ENCODE measurements at places on chromosomes 4 and X.
A peak's percentile ranks its signal among the peaks of the same experiment; 100 is the strongest.

- DNase-seq = peak; percentile 44
Measured at GRCh38 chrX:40471965-40472648, 108.7 kb upstream of the ATP6AP2 start.

GRCh38 chr4:22391551-22391950, 124.3 kb downstream of the ADGRA3 start:
- peak; percentile 34 for DNase-seq

- no peak for DNase-seq
Measured at GRCh38 chrX:121260596-121261240, 213.3 kb downstream of the GLUD2 start.

- no peak for DNase-seq
Measured at GRCh38 chrX:153934148-153934761, 582 bp downstream of the NAA10 start.

- no peak for DNase-seq
Measured at GRCh38 chrX:13491061-13491460, 78.3 kb upstream of the EGFL6 start.

- DNase-seq = no peak
Measured at GRCh38 chr4:189092581-189092980, 848.1 kb upstream of the FRG1 start.

GRCh38 chr4:59195839-59196238, 2004.3 kb upstream of the ADGRL3 start:
- DNase-seq = no peak

DNA sequence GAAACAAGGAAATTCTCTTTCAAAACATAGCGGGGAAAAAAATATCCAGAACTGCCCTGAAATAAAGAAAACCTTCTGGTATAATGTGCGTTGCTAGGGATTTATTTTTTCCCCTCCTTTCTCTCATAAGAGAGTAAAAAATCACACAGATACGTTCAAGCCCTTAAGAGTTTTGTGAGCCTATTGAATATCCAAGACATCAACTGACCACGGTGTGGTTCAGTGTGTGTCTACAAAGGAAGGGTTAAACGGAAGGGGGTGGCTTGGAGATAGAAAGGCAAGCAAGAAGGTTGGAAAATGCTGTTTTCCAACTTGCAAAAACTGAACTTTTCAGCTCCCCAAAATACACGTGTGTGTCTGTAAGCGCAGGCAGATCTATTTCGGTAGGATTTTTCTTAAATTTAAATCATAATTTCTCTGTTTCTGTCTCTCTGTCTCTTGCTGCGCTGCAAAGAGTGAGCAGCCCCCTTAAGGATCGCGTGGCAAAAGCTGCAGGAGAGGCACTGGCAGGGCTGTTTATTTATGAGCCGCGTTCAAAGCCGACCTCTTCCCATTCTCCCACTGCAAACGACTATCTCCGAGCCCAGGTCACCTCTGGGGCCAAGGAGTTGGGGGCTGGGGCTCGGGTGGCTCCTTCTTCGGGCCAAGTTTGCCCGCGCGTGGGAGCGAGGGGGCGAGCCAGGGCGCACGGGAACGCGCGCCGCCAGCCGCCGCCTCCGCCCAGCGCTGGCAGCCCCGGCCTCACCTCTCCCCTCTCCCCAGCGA, 492 bp upstream of the SLIT2 start:
- no peak for DNase-seq

- no peak for DNase-seq
Measured at GRCh38 chr4:11632483-11632882, 203.8 kb upstream of the HS3ST1 start.

DNA sequence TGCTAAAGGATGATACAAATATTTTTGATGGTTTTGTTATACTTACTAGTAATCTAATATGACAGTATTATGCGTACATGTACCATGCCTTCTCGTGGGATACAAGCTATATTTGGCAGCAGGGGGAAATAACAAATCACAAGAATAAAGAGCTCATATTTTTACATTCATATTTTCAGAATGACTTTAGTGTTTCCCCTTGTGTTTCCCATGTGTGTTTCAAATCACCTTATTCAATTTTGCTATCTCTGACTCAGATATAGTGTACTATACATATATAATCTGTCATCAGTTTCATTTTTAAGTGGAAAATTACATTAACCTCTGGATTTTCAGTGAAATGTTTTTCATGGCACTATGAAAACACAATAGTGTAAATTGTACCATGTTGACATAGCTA, 146.8 kb downstream of the RPA4 start:
- DNase-seq = no peak

DNA sequence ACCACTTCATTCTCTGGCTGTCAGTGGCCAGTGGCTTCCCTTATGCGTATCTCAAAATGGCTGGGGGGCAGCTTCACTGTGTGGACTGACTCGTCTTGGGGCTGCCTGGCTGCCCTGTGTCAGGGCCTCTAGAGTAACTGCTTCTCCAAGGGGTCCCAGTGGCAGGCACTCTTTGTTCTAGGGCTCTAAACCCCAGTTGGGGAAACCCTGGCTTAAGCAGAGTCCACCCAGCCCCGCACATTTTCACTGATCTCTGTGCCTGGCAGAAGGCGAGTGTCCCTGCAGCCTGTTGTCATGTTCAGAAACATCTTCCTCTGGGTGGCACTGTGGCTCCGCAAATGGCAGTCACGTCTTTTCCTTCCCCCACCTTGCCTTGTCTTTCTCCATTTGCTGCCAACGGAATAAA, 59.7 kb downstream of the NBDY start:
- no peak for DNase-seq

DNA sequence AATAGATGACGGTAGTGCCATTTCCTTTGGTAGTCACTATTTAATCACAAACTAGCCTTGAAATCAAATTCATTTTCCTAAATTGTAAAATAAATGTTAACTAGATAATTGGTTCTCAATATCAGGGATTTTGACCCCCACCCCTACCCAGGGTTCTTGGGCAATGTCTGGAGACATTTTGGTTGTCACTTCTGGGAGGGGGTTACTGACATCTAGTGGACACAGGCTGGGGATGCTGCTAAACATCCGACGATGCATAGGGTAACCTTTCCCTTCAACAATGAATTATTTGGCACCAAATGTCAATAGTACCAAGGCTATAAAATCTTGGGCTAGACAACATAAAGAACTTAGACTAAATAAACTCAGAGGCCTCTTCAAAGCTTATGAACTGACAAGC, 285.8 kb upstream of the TRPC5 start:
- no peak for DNase-seq

GRCh38 chrX:8374041-8374825, 90.4 kb upstream of the VCX3B start:
- DNase-seq = no peak

DNA sequence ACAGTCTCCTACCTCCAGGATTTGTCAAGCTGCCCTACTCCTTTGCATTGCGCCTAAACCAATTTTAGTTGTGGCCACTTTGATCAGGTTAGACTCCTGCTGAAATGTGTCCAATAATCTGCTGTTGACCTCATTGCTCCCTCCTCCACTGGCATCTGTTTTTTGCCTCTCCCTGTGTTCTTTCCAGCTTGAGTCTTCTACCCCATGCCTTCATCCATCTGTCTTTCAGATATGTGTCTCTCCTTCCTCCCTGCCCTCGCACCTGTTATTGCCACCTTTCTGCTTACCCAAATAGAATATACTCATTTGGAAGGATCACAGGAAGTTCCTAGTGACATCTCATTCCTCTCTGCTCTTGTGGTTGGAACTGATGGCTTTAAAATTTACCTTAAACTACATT, 366.6 kb upstream of the CLNK start:
- DNase-seq = no peak

DNA sequence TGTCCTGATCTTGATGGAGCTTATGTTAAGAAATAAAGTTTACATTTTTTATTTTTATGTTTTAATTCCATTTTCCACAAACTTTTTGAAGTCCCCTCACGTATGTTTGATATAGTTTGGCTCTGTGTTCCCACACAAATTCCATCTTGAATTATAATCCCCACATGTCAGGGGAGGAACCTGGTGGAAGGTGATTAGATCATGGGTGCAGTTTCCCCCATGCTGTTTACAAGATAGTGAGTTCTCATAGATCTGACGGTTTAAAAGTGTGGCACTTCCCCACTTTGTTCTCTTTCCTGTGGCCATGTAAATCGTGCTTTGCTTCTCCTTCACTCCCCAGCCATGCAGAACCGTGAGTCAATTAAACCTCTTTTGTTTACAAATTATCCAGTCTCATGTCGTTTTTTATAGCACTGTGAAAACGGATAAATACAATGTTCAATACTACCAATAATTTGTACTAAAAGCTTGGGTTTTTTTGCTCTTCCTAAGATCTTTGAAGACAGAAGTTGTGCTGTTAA, 89.8 kb downstream of the PAPSS1 start:
- DNase-seq = no peak

- DNase-seq = no peak
Measured at GRCh38 chr4:113738251-113738650, 23.3 kb downstream of the CAMK2D start.

DNA sequence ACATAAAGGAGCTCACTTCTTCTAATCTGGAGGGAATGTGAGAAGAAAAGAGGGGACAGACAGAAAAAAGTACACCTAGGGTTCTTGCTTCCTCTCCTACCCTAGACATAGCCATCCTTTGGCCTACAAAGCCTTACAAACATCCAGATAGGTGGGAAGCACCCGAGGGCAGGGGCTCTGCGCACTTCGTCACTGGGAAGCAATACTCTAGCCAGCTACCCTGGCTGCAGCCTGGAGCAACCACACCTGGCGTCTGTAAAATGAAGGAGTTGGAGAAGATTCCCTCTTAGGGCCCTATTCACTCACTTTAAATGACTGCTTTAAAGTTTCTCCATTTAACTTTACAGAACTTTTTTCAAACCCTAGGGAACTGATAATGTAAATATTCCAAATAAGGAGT, 65.7 kb upstream of the NOCT start:
- DNase-seq = no peak

- DNase-seq = no peak
Measured at GRCh38 chr4:5206016-5206790, 154.9 kb downstream of the STK32B start.

DNA sequence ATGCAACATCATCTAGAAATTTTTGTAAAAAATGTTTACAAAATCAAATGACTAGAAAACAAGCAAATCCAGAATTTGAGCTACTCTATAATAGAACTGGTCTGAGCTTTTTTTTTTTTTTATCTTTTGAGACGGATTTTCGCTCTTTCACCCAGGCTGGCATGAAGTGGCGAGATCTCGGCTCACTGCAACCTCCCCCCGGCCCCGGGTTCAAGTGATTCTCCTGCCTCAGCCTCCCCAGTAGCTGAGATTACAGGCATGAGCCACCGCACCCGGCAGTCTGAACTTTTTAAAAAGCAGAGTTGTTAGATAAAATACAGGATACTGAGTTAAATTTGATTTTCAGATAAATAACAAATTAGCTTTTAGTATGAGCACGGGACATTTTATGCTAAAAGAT, 11.0 kb downstream of the SPP1 start:
- no peak for DNase-seq

DNA sequence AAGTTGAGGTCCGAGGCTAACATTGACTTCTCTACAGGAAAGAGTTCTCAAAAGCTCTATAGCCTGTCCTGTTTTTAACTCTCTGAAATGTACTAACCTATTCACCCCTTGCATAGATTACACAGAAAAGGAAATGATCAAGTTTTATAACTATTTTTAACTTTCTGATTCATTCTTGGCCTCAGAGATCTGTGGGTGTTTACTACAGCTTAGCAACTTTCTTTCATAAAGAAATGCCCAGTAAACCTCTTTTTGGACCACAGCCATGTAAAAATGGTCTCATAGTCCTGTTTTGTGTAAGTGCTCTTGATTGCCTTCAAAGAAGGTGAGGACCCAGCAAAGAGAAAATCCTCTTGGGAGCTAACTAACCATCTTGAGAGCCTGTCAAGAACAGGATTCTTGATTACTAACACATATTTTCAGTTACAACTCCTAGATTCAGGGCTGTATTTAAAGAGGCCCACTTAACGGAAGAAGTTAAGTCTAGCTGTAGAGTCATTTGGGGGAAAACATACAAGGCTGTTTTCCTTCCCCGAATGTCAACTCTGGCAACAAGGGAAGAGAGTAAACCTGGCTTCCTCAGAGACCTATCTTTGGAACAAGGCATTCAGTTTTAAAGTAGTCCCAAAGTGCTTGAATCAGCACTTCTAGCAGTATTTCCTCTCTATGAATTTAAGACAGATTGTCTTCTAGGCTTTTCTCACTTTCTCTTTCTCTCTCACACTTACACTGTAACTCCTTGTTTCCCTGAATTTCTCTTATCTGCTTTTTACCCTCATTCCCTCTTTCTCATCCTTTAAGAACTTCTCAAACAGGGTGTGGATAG, 78.2 kb downstream of the IL21 start:
- no peak for DNase-seq

GRCh38 chr4:7798178-7798995, 141.3 kb downstream of the AFAP1 start:
- DNase-seq = no peak

GRCh38 chrX:33178218-33178617, 33.1 kb downstream of the DMD start:
- DNase-seq = no peak

- peak; percentile 42 for DNase-seq
Measured at GRCh38 chr4:110344165-110344564, 131.8 kb upstream of the ENPEP start.

- DNase-seq = no peak
Measured at GRCh38 chr4:40221744-40222143, 24.9 kb downstream of the RHOH start.

DNA sequence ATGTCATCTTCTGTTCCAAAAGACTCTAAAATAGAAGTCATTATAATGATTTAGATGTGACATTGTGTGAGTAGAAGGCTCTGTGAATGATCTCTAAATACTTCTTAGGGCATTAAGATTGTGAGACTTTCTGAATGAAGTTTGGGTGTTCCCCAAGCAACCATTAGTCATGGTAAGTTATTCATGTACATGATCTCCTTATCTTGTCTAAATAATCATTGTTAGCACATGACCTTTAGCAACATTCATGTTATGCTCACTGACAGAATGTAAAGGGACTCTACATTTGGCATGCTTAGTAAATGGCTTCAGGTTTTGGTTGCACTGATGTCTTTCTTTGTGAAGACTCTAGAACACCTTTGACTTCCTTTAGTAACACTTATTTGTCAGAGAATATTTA, 140.8 kb upstream of the AGA start:
- no peak for DNase-seq

DNA sequence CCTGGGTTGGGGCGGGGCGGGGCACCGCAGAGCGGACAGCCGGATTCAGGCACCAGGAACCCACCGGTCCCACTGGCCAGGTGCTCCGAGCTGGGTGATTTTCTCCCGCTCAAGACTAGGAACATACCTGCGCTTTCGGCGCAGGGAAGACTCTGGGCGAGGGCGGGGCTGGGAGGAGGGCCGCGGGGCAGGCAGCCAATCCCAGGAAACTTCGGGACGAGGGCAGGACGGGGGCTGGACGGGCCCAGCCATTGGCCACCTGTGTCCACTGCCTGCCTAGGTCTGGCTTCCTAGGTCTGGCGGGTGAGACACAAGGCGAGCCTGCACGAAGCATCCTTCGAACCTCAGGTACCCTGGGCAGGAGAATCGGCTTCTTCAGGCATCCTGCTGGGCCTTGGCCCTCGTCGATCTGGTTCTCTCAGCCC, 274 bp upstream of the ERVMER34-1 start:
- peak; percentile 83 for DNase-seq

GRCh38 chr4:142043509-142043908, 407.1 kb downstream of the IL15 start:
- no peak for DNase-seq

- no peak for DNase-seq
Measured at GRCh38 chr4:41857226-41857641, 78.0 kb upstream of the TMEM33 start.
